H54 (cell line): ENCODE measurements at places on chromosomes 11 and 22.

GRCh38 chr11:19027829-19028595 lies 32.5 kb downstream of the MRGPRX2 start:
- peak; percentile 21 for DNase-seq

DNA sequence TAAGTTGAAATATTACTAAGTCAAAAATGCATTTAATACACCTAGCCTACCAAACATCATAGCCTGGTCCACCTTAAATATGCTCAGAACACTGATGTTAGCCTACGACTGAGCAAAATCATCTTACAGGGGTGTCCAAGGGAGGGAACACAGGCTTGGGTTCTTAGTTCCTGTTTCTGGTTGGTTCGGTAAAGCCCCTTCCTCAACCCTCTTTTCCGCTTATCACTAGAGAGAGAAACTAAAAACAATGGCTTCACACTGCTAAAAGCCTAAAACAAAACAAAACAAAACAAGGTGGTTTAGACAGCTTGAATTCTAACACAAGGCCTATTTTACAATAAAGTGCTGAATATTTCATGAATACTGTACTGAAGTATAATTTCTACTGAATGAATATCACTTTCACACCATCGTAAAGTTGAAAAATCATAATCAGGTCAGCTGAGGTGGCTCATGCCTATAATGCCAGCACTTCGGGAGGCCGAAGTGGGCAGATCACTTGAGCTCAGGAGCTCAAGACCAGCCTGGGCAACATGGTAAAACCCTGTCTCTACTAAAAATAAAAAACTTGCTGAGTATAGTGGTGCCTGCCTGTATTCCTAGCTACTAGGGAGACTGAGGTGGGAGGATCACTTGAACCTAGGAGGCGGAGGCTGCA lies 118.0 kb downstream of the SIK3 start:
- no peak for DNase-seq

- peak; percentile 42 for DNase-seq
Measured at GRCh38 chr22:24516301-24516737, 21.2 kb downstream of the UPB1 start.

DNA sequence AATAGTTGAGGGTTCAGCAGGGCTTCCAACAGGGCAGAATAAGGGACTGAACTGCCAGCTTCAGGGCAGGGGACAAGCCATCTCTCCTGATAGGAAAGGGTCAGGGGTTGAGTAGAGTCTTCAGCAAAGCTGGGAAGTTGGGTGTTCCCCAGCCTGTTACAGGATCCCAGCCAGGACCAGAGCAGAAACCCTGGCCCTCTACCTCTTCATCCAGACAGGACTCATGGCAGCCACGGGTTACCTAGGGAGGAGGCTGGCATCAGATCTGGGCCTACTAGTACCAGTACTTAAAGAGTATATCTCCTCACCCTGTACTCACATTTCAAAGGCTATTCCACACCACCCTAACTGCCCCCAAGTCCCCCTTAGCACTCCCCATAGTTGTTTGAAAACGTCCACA lies 2.4 kb upstream of the TAF10 start:
- no peak for DNase-seq

- DNase-seq: no peak
Measured at GRCh38 chr11:127888386-127888785, 699.0 kb downstream of the ETS1 start.

DNA sequence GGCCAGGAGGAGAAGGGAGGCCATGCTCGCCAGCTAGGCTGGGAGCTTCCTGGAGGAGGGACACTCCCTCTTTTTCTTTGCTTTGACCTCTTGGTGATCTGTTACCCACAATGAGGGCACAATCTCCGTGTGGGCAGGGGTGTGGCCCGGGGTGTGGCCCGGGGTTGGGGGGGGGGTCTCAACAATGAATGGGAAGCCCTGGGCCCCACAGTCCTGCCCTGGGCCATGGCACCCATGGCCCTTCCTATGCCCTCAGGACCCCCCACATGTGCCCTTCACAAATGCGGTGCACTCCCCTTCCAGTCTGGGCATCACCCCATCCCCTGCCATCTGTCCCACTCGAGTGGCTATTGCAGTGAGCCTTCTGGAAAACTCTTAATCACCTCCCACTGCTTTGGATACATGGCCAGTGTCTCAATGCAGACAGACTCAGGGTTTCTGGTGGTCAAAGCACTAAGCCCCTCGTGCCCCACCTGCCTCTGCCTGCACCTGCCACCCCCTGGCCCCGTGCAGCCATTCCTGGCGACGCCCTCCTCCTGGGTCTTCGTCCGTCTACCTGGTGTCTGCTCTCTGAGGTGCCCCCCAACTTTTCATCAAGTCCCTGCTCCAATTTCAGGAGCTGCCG lies 611.3 kb downstream of the TBC1D22A start:
- DNase-seq: no peak

- no peak for DNase-seq
Measured at GRCh38 chr11:122864386-122865115, 18.0 kb upstream of the JHY start.

DNA sequence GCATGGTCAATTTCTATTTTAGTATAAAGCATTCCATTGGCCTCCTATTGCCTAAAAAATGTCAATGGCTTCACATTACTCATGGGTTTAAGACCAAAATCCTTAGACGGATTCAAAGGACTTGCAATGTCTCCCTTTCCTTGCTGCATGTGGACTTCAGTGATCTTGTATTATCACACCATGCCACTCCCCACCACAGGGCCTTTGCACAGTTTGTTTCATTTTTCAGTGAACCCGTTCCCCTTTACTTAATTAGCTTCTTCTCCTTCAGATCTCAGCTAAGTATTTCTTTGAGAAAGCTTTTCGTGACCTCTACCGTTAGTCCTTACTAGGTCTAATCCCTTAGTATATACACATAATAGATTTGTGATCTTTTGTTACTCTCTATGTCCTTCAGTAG lies 269.7 kb downstream of the FAM76B start:
- DNase-seq: no peak

GRCh38 chr11:79940165-79940564 lies 499.3 kb upstream of the TENM4 start:
- no peak for DNase-seq

- DNase-seq: no peak
Measured at GRCh38 chr11:87219266-87219665, 181.5 kb downstream of the TMEM135 start.

- DNase-seq: no peak
Measured at GRCh38 chr22:23279781-23280180, 99.5 kb downstream of the BCR start.

- DNase-seq: no peak
Measured at GRCh38 chr11:71372693-71373657, 75.2 kb downstream of the DHCR7 start.
